Uterus (tissue), 4 donors: ENCODE measurements at places on chromosomes 5 and 9. TPM values are rescaled to one million over a fixed set of nuclear protein-coding genes. Genes with fewer than 3 reads are reported as not detected.

The ATOSB gene
- total RNA-seq = 7.6 TPM

The SLC1A3 gene
- total RNA-seq = 2.3 TPM

The PCDHGB6 gene
- 3.1 TPM for total RNA-seq

The IRX2 gene
- not detected for total RNA-seq
